ENCODE measurements at places on chromosomes 4 and X.

DNA sequence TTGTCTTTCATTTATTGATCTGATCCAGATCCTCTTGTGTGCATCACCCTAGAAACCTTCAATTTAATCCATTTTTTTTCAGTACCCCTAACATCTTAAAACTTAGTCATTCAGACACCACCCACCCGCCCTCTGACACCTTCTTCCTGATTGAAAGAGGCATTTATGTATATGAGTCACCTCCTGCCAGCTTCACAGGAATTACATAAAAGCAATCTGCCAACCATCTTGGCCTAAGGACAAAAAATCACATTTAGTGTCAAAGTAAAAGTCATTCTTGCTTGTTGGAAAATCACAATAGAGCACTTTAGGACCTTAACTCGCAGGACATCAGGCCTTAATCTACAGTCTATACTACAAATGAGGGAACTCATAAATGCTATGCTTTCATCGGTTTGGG, 52.1 kb downstream of the NDST3 start:
- DNase-seq, result no peak

DNA sequence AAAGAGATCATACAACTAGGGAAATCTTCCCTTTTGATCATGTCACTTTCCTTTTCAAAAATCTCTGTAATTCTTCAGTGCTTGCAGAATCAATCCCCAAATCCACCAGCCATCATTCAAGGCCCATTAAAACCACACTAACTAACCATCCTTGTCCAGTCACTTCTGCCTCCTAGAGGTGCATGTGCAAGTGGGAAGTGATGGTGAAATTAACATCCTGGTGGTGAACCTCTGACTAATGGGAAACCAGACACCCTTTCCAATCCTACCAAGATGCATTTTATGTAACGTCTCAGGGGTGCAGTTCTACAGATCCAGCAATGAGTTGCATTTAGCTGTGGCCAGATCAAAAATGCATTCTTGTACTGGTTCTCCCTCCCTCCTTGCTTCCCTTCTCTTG, 341.8 kb downstream of the RAPGEF2 start:
- no peak for DNase-seq

DNA sequence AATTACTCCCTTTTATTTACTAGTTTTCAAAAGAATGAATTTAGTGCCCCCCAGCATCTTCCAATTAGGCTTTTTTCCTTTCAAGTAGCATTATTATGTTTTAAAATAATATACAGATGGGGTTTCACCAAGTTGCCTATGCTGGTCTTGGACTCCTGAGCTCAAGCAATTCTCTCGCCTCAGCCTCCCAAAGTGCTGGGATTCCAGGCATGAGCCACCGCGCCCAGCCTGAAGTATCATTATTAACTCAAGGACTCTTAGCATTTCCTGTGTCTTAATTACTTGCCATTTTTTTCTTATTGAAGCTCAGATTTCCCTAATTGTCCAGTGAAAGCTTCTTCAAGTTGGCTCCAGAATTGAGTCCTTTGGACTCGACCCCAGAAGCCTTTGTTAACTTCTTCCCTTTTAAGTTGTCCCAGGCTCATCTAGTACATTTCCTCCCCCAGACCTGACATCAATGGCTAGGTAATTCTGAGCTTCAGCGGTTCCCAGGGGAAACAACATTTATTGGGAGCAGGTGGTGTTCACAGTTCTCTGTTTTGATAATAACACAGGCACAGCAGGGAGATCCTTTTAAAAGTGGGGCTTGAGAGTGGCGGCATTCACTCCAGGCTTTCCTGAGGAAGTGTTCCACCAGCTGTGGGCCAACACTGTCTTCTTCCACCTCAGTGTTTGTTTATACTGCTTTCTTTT, 10.0 kb downstream of the SAT1 start:
- DNase-seq, result no peak

DNA sequence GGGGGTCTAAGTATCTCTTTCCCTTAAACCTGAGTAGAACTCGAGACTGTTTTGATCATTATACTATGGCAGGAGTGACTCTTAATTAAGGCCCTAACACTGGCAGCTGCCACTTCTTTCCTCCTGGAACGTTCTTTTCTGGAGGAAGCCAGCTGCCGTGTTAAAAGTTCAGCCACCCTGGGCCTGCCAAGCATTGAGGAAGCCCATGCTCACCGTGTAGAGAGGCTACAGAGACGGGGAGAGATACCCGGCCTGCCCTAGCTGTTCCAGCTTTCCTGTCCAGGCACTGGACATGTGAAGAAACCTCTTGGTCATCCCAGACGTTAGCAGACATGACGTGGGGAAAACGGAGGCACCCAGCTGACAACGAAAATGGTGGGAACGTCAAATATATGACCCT, 274.1 kb downstream of the ARHGAP10 start:
- DNase-seq, result no peak

GRCh38 chr4:18106620-18107019, 85.1 kb upstream of the LCORL start:
- no peak for DNase-seq

DNA sequence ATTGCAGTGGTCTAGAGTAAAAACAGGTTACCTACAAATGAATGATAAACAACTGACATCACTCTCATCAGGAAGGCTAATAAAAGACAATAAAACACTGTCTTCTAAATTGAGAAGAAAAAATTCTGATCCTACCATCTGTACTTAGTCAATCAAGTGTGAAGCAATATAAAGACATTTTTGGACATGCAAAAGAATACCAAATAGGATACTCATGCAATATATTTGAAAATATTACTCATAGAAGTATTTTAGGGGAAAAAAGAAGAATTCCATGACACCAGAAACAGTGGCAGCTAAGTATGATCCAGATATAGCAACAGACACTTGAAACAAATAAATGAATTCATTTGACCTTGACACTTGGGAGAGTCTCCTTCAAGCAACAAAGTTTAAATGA, 63.8 kb upstream of the FAM120C start:
- no peak for DNase-seq

GRCh38 chr4:88965053-88965452, 91.9 kb downstream of the FAM13A start:
- no peak for DNase-seq

DNA sequence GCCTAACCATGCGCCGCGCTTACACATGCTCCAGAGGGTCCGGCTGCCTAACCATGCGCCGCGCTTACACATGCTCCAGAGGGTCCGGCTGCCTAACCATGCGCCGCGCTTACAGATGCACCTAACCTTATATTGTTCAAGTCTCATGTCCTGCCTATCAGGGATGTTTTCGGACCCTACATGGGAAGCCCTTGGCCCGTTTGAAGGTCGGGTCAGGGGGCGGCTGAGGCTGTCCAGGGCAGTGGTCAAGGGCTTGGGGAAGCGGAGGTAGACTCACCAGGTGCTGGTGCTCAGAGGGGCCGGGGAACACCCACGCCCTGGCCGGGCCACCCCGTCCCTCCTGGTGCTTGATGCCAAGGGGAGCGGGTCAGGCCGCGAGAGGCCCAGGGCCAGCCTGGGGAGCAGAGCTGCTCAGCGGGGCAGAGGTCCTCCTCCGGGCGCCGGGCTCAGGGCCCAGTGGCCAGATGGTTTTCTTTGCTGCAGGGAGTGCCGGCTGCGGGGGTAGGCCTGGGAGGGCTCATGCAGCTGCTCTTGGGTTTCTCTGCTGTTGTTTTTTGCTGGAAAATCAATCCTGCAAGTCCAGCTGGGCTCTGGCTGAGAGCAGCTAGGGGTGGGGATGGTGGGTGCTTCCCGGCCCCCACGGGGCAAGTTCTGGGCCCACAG, 35.4 kb upstream of the SPON2 start:
- DNase-seq, result no peak

GRCh38 chr4:155805016-155805415, 46.2 kb downstream of the GUCY1B1 start:
- no peak for DNase-seq

DNA sequence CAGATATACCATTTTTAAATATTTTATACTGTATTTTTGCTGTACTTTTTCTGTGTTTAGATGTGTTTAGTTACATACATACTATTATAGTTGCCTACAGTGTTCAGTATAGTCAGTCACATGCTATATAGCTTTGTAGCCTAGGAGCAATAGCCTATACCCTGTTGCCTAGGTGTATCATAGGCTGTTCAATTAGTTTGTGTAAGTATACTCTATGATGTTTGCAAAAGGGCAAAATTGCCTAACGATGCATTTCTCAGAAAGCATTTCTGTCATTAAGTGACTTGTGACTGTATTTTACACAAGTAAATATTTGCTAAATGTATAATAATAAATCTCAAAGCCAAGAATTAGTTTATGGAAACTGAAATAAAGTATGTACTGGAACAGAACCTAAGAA, 9.5 kb downstream of the ETFDH start:
- DNase-seq, result no peak

DNA sequence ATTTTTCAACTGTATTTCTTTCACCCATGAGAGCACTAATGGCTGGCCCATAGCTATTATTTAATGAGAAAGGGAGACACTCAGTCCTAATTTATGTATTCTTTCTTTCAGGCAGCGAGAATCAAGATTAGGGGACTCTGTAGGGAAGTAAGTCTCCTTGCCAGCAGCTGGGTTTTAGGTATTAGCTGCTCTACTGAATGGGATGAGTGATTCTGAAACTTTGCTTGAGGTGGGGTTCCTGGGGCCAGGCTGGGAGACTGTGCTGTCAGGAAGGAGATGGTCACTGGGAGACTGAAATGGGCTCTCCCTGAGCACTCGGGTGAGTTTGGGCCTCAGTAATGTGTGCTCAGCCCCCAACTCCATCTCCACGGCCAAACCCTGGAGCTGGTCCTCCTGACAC, 78.7 kb downstream of the LNX1 start:
- DNase-seq, result no peak

GRCh38 chr4:2932951-2933565, 30.1 kb downstream of the NOP14 start:
- DNase-seq, result peak; percentile 15

- no peak for DNase-seq
Measured at GRCh38 chr4:155047755-155048154, 160.7 kb upstream of the NPY2R start.

DNA sequence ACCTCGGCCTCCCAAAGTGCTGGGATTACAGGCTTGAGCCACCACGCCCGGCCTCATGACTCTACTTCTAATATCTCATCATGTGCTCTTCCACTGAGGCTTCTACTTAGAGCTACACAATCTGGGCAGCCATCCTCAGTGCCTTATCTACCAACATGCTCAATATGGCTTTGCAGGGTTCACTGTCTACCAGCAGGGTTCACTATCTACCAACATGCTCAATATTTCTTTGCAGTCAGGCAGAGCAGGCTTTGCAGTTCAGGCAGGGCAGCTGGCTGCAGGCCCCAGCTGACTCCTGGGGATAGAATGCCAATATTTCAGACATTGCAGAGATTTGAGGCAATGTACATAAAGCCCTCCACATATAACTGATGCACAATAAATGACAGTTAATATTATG, 47.5 kb downstream of the PKD2 start:
- DNase-seq, result no peak

- no peak for DNase-seq
Measured at GRCh38 chr4:139633661-139634060, 32.0 kb upstream of the MGST2 start.

- DNase-seq, result peak; percentile 65
Measured at GRCh38 chr4:76689145-76689817, 208.7 kb downstream of the SOWAHB start.

DNA sequence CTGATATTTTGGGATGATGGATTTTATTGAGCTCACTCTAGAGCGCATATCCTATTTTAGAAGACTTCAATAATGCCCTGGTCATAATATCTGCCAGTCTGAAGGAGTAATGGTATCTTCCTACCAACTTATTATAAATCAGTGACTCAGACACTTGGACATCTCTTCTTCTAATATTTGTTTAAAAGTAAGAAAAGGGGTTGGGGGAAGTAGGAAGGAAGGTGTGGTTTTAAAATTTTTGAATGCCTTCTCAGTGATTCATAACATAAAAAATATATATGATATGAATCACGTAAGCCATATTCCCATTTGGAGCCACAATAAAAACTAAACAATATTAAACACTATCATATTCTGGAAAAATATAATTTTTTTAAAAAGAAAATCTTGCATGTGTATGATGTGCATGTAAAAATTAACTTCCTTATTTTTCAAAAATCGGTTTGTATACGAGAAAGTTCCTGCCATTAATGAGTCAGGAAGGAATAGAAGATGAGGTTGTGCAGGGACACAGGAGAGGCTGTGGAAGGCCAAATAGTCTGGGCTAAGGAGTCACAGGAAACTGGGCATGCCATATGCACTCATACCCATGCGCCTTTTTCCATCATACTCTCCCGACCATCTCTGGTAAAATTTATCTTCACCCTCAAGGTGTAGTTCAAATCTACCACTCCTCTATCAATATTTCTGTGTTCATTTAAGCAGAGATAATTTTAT, 286.5 kb downstream of the EPHA5 start:
- no peak for DNase-seq

GRCh38 chr4:82891707-82892466, 934 bp upstream of the SEC31A start:
- no peak for DNase-seq
